Activated T-helper 17 cell treated with anti-CD3 and anti-CD28 coated beads, Interleukin-2, amount 50 U/mL, for 72 hours (primary cell): ENCODE measurements at places on chromosomes 12 and 14.

GRCh38 chr14:37480446-37481290, 114.4 kb downstream of the FOXA1 start:
- no peak overlapping the region for H3K4me3 ChIP-seq
- ATAC-seq = no peak
- no peak overlapping the region for H3K27ac ChIP-seq
- H3K27me3 ChIP-seq = no peaks in the 10 kb centered on the region
- H3K36me3 ChIP-seq = no peaks in the 10 kb centered on the region

DNA sequence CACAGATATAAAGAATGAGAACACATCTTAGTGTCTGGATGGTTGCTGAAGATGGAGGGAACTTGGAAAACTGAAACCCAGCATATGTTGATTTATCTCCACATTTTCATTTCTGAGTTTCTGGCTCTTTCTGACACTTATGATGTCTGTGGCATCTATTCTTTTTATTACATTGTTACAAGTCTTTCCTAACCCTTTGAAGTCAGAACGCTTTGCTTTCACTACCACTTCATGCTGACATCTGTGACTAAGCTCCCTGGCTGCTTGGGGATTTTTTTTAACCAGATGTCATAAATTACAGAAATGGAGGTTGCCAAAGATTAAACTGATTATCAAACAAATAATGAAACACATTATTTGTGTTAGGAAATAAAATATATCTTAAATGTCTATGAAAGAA, 188.7 kb downstream of the KITLG start:
- no peak overlapping the region for H3K27ac ChIP-seq
- ATAC-seq = peak; percentile 90
- no peak overlapping the region for H3K4me3 ChIP-seq
- peaks cover 16% of the 10 kb centered on the region for H3K27me3 ChIP-seq
- no peaks in the 10 kb centered on the region for H3K36me3 ChIP-seq

DNA sequence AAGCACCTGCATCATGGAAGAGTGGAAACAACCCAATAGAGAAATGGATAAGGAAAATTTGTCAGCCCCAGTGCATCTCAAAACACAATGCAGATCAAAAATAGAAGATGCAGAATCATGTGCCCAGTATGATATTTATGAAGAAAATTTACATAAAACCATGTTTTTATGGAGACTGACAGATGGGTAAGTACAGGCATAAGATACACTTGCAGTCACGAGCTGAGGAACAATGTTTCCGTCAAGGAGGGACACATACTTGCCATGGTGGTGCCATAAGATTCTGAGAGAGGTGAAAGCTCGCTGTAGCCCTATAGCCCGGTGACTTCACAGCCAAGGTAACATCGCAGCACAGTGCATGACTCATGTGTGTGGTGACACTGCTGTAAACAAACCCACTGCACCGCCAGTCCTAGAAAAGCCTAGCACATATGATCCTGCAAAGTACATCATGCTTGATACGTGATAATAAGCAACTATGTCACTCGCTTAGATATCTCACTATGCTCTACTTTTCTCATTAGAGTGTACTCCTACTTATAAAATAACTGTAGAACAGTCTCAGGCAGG, 112.6 kb downstream of the RIMBP2 start:
- H3K27ac ChIP-seq = no peak overlapping the region
- no peak overlapping the region for H3K4me3 ChIP-seq
- H3K27me3 ChIP-seq = no peaks in the 10 kb centered on the region
- no peak for ATAC-seq

GRCh38 chr12:59181196-59181777, 261.0 kb upstream of the LRIG3 start:
- ATAC-seq = no peak
- no peaks in the 10 kb centered on the region for H3K36me3 ChIP-seq
- H3K27me3 ChIP-seq = peaks cover 7% of the 10 kb centered on the region
- H3K27ac ChIP-seq = no peak overlapping the region
- no peaks in the 10 kb centered on the region for H3K4me1 ChIP-seq

GRCh38 chr12:127912035-127912665, 354.8 kb upstream of the TMEM132C start:
- no peak for ATAC-seq
- H3K4me1 ChIP-seq = no peaks in the 10 kb centered on the region
- H3K4me3 ChIP-seq = no peak overlapping the region
- H3K27ac ChIP-seq = no peak overlapping the region

- no peaks in the 10 kb centered on the region for H3K36me3 ChIP-seq
- no peaks in the 10 kb centered on the region for H3K27me3 ChIP-seq
- ATAC-seq = no peak
- H3K4me1 ChIP-seq = no peaks in the 10 kb centered on the region
- H3K4me3 ChIP-seq = no peak overlapping the region
- H3K27ac ChIP-seq = no peak overlapping the region
Observed at GRCh38 chr14:92934196-92935085, 11.5 kb downstream of the CHGA start.

DNA sequence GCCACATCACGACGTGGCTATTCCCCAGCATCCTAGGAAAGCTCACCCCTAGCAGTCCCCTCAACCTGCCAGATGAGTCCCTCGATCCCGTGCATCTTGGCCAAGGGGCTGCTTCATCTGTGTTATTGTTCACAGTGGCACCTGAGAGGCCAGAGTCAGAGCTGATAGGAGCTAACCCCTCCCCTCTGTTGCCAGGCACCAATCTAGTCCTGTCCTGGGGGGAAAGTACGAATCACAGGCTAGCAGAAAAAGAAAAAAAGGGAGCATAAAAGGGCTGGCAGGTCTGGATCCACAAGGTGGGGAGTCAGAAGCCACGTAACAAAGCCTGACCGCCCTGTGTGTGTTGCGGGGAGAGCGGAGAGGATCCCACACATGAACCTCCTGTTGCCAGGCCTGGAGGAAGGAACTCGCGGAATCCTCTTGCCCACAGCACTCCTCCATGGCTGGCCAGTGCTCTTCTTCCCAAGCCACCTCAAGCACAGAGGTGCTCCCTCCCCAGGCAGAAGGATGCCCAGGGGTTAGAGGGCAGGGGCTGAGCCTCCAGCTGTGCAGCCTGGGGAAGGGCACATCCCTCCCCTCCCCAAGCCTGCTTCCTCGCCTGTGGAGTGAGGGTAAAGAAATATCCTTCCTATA, 91.8 kb downstream of the ITPK1 start:
- H3K36me3 ChIP-seq = no peaks in the 10 kb centered on the region
- no peaks in the 10 kb centered on the region for H3K27me3 ChIP-seq
- peak overlapping the region; percentile 43 for H3K27ac ChIP-seq
- peaks cover 24% of the 10 kb centered on the region for H3K4me1 ChIP-seq

- H3K4me3 ChIP-seq = no peak overlapping the region
- H3K36me3 ChIP-seq = no peaks in the 10 kb centered on the region
- no peaks in the 10 kb centered on the region for H3K4me1 ChIP-seq
- peaks cover 22% of the 10 kb centered on the region for H3K27me3 ChIP-seq
- ATAC-seq = no peak
- no peak overlapping the region for H3K27ac ChIP-seq
Observed at GRCh38 chr12:102824218-102824835, 92.7 kb downstream of the PAH start.

DNA sequence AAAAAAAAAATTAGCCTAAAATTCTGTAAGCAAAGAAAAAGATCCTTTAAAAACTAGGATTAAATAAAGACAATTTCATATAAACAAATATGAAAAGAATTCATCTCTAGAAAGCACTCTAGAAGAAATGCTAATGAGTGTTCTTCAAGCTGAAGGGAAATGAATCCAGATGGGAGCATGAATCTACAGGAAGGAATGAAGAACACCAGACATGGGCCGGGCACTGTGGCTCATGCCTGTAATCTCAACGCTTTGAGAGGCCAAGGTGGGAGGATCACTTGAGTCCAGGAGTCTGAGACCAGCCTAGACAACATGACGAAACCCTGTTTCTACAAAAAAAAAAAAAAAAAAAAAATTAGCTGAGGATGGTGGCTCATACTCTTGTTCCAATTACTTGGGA, 297.2 kb downstream of the FBXL14 start:
- H3K36me3 ChIP-seq = peaks cover 37% of the 10 kb centered on the region
- H3K27ac ChIP-seq = no peak overlapping the region
- peaks cover 3% of the 10 kb centered on the region for H3K4me1 ChIP-seq
- no peak overlapping the region for H3K4me3 ChIP-seq
- no peaks in the 10 kb centered on the region for H3K27me3 ChIP-seq

DNA sequence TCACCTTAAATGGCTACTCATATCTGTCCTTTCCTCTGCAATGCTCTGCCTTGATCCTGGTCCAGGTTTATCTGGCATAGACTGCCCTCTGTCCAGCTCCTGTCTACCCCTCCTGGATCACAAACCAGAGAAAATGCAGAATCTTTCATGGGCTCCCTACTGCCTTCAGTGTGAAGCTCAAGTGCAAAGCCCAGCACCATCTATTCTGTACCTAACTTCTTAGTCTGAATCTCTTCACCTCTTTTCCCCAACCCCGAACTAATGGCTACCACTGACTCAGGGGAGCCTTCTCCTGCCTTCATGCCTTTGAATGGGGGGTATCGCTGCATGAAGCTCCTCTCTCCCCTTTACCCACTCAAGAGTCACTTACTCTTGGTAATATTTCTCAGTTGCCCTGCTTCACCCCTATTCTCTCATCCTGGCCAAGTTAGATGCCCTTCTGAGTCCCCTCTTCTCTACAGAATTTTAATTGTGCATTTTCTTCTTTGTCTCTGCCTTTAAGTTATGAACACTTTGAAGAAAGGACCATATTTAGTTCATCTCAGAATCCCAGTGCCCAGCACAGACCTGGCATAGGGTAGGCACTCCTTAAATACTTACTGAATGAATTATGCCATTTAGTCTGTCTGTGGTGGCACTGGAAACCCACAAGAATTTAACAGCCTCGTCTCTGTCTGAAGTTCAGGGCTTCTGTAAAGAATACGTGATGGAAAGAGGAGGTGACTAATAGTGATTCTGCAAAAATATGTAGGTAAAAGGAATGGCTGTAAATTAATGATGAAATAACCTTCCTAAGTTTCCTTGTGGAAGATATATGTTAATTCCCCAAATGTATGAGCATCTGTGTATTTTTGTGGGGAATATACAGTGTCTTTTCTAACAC, 191.3 kb upstream of the AMIGO2 start:
- peak overlapping the region; percentile 80 for H3K27ac ChIP-seq
- H3K4me3 ChIP-seq = peak overlapping the region; percentile 62
- peak; percentile 86 for ATAC-seq
- peaks cover 43% of the 10 kb centered on the region for H3K4me1 ChIP-seq
- H3K27me3 ChIP-seq = no peaks in the 10 kb centered on the region

DNA sequence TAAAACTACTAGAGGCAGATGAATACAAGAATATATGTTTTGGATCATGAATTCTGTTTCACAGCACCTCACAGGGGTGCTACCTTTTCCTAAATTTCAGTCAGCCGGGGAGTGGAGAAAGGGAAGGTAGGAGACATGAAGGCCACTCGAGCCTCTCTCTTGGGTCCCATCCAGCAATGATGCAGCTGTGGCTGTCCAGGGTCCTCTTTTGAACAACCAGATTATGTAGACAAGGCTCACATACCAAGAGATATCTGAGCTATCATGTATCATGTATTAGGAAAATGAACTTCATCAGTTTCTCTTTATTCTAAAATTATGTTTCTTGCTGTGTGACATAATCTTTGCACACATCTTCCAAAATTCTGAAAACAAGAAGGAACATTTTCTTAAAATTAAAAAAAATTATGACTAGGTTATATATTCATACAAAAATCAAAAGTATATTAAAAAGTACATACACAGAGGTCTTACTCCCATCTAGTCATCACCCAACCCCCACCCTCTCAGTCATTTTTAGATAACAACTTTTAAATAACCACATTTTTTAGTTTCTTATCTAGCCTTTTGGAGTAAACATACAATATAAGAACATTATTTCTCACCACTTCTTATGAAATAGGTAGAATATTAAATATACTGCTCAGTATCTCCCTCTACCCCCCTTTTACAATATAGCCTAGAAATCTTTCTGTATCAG, 88.7 kb downstream of the ACADS start:
- H3K4me1 ChIP-seq = peaks cover 30% of the 10 kb centered on the region
- peaks cover 19% of the 10 kb centered on the region for H3K36me3 ChIP-seq
- H3K27me3 ChIP-seq = no peaks in the 10 kb centered on the region
- no peak for ATAC-seq
- H3K27ac ChIP-seq = no peak overlapping the region

DNA sequence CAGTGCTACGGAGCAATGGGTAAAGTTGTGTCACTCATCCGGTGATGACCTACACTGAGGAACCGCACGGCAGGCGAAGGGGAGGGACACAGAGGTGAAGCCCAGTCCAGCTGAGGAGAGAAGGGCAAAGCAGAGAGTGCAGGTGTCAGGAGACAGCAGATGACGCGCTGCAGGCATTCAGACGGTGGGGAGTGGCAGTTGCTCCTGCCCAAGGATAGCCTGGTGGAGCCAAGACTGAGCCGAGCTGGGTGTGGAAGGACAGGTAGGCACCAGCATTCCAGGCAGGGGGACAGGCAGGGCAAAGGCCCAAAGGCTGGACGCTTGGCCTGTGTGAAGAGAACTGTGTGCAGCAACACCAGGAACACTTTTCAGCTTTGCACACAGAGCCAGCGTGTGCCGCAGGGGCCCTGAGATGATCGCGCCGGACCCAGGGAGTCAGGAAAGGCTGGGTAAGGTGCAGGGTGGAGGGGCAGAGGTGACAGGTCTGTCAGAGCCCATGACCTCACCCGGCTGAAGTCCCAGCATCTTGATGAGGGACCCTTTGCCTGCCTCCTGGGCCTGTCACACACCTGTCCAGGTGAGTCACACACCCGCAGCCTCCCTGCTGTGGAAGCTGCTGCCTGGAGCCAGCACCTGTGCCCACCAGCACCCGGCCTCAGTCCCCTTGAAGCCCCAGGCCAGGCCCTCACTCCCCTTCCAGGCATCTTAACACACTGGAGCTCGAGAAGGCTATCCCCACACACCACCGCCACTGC, 48.4 kb downstream of the TSPAN11 start:
- no peaks in the 10 kb centered on the region for H3K4me1 ChIP-seq
- H3K4me3 ChIP-seq = no peak overlapping the region
- H3K27me3 ChIP-seq = peaks cover 11% of the 10 kb centered on the region
- no peak overlapping the region for H3K27ac ChIP-seq
- H3K36me3 ChIP-seq = no peaks in the 10 kb centered on the region
- ATAC-seq = no peak

DNA sequence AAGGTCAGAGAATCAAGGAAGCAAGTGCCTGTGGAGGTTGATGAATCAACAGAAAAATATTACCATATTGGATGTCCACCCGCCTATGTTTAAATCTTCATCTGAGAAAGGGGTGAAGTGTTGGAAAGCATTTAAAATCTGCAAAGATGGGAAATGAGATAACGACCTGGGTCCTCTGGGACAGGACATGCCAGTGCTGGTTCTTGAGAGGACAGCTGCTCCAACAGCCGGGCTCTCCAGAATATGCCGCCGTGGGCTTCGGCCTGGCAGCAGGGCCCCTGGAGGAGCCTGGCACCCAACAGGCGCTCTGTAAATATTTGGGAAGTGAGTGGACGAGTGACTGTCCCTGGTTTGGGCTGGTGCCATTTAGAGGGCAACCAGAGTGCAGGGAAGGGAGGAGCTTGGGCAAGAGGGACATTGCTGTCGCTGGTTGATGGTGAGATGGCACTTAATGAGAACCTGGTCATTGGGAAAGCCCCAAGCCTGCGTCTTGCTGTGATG, 129.9 kb downstream of the KCNA5 start:
- no peak overlapping the region for H3K27ac ChIP-seq
- H3K36me3 ChIP-seq = no peaks in the 10 kb centered on the region
- no peak overlapping the region for H3K4me3 ChIP-seq
- no peaks in the 10 kb centered on the region for H3K4me1 ChIP-seq
